ENCODE measurements at places on chromosomes 1 and 21.
A peak's percentile ranks its signal among the peaks of the same experiment; 100 is the strongest.

GRCh38 chr1:156689035-156689952 lies 12.1 kb upstream of the NES start:
- DNase-seq = peak; percentile 50

GRCh38 chr21:42956824-42957630 lies 17.3 kb upstream of the PKNOX1 start:
- DNase-seq = no peak

GRCh38 chr1:94047949-94048348 lies 73.0 kb downstream of the ABCA4 start:
- no peak for DNase-seq

DNA sequence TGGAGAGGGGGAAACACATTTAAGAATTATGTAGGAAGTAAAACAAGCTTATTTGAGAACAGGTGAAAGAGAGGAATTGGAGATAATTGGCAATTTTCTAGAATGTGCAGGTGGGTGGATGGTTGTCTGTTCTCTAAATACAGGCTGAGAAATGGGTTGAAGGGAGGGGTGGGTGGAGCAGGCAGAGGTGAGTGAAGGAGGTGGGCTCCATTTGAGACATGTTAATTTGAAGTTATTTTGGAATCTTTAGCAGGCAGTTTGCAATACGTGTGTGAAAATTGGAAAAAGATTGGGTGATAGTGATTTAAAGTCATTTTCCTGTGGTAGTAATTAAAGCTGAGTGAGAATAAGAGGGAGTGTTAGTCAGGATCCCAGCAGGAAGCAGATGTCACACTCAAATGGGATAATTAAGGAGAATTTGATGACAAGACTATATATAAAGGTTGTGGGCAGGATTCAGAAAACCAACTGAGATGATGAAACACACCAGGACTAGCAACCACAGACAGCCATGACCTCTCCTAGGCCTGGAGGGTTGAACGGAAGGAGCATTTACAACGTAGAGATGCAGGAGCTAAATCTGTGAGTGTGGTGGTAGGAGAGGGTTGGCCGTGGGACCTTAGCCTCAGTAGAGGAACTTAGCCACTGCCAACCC lies 40.6 kb downstream of the CHRM3 start:
- no peak for DNase-seq

- DNase-seq = no peak
Measured at GRCh38 chr1:246782120-246782900, 58.1 kb downstream of the SCCPDH start.

DNA sequence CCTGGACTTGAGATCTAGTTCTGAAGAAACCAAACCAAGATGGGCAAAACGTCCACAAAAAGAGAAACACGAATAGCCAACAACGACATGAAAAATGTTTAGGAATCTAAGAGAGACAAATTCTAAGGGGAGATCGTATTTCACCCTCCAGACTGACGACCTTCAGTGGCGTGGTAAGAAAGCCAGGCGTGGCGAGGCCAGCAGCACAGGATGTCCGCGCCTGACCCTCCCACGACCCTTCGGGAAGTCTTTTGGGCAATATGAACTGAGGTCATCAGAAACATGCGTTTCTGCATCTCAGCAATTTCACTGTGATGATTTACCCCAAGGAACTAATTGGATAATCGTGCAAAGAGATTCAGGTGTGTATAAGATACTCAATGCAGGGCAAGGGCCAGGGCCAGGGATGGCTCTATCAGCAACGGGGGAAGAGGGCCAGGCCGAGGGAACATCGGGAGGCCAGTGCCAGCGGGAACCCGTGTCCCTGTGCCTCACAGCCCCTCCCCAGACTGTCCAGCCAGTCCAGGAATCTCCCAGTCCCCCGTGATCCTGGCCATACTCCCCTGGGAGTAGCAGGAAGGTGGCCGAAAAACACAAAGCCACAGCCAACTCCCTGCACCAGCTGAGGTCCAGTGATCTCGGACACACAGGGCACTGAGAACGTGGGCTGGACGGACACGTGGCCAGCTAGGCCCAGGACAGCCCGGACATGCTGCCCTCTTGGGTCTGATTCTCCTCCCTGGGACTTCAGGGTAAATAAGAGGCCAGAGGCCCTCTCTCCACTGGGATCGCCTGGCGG lies 53.6 kb upstream of the ADARB1 start:
- DNase-seq = no peak

- no peak for DNase-seq
Measured at GRCh38 chr1:169928438-169929209, 34.9 kb upstream of the SCYL3 start.

DNA sequence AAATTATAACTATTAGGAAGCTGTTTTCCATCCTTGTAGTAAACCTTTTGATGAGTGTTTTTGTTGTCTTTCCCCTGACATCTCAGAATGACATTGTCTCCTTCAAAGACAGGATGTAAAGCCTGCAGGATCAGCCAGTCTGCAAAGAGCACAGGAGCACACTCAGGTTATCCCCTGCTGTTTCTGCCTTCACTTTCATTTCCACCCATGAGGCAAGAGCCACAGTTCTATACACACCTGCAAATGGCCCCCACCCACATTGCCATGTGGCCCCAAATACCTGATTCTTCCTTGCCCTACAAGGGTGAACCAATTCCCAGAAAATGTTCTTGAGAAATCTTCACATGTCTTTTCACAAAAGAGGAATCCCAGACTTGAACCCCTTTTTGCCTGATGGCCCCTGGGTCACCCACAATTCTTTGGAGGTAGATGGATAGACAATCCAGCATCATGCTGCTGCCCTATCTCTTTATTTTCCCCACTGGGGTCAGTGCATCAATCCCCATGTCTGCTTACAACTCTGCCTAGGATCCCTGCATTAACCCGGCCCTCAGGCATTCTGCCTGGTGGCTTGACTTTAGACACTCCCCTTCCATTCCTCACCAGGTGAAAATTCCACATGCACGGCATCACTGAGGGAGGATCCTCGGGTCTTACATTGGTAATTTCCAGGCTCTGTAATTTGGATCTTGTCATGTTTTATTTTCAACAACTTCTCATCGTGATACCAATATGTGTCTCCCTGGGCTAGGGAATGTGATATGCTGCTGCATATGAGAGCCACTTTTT lies 2.6 kb downstream of the FCRL3 start:
- DNase-seq = no peak

DNA sequence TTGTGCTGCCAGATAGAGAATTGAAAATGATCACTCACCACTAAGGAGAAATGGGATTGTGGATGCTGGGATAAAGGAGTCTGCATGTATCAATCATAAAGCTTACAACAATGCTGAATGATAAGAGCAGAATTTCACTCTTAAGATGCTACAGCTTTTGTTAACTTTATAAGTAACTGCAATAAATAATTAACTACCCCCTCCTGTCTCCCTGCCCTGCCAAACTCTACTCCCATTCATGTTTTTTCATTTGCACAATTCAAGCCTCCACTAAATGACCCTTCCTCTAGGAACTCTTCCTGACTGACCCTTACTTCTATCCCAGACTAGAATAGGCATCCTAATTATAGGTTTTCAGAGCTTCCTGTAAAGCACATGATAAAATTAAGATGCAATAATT lies 14.9 kb downstream of the MTF1 start:
- no peak for DNase-seq

DNA sequence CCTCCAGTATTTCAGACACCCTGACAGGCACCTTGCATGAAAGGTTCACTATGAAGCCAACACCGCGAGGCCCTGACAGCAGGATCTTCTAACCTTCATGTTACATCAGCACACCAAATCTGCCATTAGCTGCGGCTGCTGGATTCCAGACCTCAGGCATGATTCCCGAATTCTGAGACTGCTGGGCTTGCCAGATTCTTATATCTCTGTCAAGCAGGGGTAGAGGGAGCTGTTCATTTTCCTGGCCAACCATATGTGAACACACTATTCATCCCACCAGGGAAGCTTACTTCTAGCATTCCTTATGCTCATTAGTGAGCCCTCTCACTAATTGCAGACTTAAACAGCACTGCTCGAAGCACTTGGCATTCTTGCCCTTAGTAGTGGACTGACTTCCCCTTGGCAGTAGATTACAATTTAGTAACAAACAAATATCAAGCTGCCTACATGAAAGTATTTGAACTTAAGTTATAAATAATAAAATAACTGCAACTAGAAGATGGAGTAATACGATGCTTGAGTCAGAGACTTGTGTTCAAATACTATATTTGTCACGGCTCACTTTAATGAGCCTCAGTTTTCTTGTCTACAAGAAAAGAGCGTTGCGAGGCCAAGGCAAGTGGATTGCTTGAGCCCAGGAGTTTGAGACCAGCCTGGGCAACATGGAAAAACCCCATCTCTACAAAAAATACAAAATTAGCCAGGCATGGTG lies 43.3 kb downstream of the NID1 start:
- no peak for DNase-seq

Measured in stimulated activated CD8-positive, alpha-beta memory T cell treated with anti-CD3 and anti-CD28 coated beads, Interleukin-12 subunit alpha, Interleukin-12 subunit beta, amount 100 ng/mL, for 4 hours (primary cell).